ENCODE measurements at places on chromosomes 3 and 15.

DNA sequence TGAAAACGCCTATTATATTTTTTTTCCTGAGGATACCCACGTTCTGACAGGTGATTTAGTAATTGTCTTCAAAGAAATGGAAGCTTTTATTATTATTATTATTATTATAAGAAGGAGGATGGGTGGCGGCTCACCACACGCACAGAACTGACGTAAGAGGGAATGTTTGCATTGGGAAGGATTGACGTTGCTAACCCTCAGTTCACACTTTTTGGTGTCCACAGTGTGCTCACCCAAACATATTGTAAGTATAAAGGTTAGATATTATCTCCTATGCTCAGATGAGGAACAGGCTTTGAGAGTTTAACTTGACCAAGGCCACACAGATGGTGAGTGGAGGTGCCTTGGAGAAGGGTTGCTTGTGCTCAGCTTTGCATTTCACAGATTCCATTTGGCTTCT, 533.5 kb upstream of the TBL1XR1 start:
- DNase-seq = no peak

DNA sequence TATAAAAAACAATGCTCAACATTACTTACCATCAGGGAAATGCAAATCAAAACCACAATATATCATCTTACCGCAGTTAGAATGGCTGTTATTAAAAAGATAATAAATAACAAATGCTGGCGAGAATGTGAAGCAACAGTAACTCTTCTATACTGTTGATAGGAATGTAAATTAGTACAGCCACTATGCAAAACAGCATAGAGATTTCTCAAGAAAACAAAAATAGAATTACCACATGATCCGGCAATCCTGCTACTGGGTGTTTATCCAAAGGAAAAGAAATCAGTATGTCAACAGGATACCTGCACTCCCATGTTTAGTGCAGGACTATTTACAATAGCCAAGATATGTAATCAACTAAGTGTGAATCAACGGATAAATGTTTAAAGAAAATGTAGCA, 48.1 kb downstream of the ADAM10 start:
- no peak for DNase-seq

- no peak for DNase-seq
Observed at GRCh38 chr3:18787441-18787840, 360.9 kb upstream of the KCNH8 start.

GRCh38 chr15:84766461-84767035, 18.2 kb downstream of the ZNF592 start:
- DNase-seq = no peak

DNA sequence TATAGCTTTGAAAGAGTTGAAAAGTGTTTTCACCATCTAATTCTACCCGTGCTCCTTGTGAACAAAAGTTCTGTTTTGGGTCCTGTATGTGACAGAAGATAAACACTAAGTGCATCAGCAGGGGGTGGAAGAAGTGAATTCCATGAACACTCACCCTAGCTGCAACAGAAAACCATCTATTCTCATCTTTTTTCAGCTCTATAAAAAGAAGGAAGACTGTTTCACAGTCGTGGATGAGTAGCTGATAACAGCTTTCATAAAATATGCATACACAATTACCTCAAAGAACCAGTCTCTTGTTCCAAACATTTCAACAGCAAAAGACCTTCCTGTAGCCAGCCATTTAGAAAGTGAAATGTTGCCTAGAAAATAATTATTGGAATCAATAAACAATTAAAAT, 281.7 kb upstream of the RASGRP1 start:
- DNase-seq = no peak

- DNase-seq = no peak
Observed at GRCh38 chr15:44595246-44595645, 58.3 kb downstream of the EIF3J start.

- no peak for DNase-seq
Observed at GRCh38 chr3:53236112-53236841, 19.5 kb downstream of the TKT start.

DNA sequence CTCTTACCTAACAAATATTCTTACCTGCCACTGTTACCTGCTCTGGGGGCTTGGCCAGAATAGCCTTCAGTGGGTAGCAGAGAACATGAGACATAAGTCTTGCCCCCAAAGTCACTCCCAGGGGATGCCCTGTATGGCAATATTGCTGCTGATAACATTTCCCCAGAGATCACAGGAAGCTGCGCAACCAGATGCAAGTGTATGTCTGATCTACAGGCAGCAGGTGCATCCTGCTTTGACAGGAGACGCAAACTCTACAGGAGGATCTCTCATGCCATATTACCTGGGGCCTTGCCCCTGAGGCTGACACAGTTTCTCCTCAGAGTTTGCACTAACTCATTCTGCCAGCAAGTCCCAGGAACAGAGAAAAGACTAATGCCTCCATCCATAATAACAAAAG, 174.4 kb upstream of the LPP start:
- DNase-seq = no peak

GRCh38 chr15:31256378-31257265, 70.0 kb upstream of the KLF13 start:
- no peak for DNase-seq

GRCh38 chr3:183249006-183249718, 3.9 kb upstream of the B3GNT5 start:
- no peak for DNase-seq

- DNase-seq = no peak
Observed at GRCh38 chr15:82122746-82123400, 77.1 kb upstream of the MEX3B start.

GRCh38 chr3:15151166-15151565, 52.2 kb upstream of the RBSN start:
- DNase-seq = no peak

DNA sequence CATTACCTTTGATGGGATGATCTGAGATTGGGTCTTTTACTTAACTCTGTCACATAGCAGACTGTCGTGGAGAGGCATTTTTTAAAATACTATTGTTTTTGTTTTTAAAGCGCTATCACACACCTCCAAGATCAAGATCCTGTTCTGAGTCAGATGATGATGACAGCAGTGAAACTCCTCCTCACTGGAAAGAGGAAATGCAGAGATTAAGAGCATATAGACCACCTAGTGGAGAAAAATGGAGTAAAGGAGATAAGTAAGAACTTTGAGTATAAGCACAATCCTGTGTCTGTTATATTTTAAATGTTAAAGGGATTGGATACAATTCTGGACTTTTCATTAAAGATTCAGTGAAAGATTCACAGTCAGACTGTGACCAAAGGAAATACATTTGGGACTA, 18.4 kb upstream of the ZBTB47 start:
- no peak for DNase-seq

DNA sequence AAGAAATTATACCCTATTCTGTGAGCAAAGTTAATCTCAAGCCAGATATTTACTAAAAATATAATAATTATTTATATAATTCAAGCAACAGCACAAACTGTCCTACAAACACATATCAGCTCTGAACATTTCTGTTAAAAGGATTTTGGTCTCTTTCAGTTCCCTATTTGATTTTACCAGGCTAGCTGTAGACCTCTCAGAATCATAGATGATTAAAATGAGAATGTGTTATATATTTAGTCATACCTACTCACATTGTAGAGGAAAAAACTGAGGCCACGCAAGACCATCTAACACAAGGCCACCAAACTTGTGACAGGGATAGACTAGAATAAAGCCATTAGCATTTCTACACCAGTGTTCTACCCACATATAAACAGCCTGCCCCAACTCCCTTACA, 28.5 kb downstream of the ACKR4 start:
- DNase-seq = no peak

GRCh38 chr15:27127815-27128570, 157.0 kb downstream of the GABRG3 start:
- DNase-seq = no peak

DNA sequence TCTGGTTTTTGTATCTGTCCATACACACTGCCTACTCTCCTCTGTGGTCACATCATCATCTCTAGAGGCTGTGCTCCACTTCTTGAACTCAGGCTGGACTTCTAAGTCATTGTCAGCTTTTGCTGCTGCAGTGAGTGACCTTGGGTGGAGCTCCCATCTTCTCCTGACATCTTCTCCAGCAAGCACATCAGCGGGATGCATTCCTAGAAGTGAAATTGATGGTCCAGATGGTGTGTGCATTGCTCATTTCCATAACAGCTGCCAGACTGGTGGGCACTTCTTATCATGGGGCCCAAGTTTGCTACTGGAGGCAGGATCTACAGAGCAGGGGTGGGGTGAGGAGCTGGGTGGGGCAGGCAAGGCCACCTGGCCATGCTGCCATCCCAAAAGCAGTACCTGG, 109.9 kb downstream of the DNAJB8 start:
- DNase-seq = no peak

DNA sequence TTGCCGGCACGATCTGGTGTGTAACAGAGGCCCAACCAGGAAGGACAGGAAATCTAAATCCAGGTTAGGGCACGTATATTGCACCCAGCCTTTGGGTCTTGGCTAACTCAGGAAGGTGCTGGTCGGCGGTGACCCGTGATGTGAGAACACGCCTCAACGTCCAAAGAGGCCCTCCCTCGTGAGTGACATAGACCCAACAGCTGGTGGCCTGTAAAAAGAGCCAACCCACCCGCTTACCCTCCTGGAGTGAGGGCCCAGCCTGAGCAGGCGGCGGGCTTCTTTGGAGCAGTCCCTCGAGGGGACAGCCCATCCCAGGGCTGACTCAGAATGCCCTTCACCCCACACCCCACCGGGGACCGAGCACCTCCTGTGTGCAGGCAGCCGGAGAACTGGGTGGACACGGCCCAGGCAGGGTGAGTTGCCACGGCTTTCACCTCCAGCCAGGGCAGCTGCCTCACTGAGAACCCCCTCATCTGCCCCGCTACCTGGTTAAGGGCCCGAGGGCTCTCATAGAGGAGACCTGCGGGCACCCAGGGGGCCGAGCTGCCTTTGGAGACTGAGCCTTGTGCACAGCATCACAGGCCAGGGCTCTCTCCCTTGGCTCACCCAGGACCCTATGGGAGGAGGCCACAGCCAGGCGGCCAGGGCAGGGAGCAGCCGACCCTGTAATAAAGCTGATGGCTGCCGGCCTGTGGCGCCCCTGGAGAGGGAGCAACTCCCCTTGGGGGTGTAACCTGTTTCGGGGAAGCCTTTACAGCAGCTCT, 41.8 kb downstream of the ZNF710 start:
- no peak for DNase-seq

- DNase-seq = no peak
Observed at GRCh38 chr15:27845535-27846369, 253.4 kb downstream of the OCA2 start.

DNA sequence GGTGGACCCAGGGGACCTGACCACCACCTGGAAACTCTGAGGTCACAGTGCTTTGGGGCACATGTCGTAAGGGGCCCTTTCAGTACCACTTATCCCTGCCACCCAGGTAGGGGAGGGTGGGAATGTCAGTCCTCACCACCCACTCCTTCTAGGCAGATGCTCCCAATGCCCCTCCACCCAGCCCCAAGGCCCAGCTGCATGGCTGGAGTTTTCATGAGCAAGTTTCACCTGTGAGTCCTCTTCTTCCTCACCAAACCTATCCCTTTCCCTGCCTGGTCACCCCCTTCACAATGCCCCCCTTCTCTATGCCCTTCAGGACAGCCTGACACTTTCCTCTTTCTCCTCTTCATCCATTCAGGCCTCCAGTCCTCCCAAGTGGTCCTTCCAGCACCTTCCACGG, 9.8 kb downstream of the FAM174B start:
- DNase-seq = no peak

- DNase-seq = no peak
Observed at GRCh38 chr3:19384868-19385267, 236.6 kb downstream of the KCNH8 start.

DNA sequence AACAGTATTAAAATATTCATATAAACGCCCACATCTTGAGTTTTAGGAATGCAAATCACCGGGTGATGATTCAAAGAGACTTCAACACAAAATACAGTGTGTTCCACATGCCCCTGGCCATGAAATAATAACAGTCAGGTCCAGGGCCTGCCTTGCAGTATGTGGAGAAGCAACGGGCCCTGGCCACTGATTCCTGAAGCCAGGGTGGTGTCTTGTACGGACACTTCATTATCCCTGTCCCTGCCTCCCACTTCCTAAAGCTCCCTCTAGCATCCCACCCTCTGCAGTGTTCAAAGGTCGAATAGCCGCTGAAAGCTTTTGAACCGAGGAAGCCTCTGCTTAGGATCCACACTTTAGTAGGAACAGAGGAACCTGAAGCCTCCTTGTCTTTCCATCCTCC, 50.4 kb upstream of the PCSK6 start:
- no peak for DNase-seq

- DNase-seq = no peak
Observed at GRCh38 chr3:149567381-149567780, 90.4 kb downstream of the WWTR1 start.

All from activated T-helper 1 cell treated with Interleukin-2 at 50 U/mL for 16 hours (primary cell).